ENCODE measurements at places on chromosomes 2 and 18. TPM values are rescaled to one million over a fixed set of nuclear protein-coding genes. Genes with fewer than 3 reads are reported as not detected.

Gene SATB2
- total RNA-seq = 2.5 TPM

Gene ZNF804A
- 0.28 TPM for total RNA-seq

Gene C1QL2
- total RNA-seq = not detected

Gene FMNL2
- total RNA-seq = 30.5 TPM

DNA sequence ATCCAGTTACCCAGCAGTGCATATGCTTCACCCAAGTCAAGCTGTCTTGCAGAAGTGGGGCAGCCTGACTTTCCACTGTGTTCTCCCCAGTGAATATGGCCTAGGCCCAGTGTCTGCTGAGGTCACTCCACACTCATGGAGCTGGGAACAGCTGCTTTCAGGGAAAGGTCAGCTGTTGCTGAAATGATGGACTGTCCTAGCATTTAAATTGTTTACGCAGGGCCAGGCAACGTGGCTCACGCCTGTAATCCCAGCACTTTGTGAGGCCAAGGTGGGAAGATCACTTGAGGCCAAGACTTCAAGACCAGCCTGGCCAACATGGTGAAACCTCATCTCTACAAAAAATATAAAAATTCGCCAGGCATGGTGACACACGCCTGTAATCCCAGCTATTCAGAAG, 86.5 kb downstream of the LIPG start:
- no peak for DNase-seq

GRCh38 chr18:74116633-74117554, 30.7 kb downstream of the FBXO15 start:
- DNase-seq = no peak
